ENCODE measurements at places on chromosomes 11 and 22.

DNA sequence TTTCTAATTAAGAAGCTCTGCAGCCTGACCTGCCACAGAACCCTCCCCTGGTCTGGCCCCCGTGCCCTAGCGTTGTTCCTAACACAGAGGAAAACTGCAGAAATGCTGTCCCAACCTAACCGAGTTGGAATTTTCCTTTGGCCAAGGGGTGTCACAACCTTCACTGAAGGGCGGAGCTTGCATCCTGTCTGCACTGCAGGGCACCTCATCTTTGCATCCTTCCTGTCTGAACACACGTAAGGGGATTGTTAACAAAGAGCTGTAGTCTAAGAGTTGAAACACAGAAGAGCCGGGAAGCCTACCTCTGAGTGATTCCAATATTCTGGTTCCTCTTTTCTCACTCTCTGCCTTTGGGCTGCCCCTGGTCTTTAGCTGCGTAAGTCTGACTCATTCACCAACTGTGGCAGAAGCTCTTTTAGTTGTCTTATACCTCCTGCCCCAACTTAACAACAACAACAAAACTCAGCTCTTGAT is 1.6 kb downstream of the DIXDC1 start:
- no peak for DNase-seq

GRCh38 chr11:128453444-128454336 is 133.7 kb downstream of the ETS1 start:
- peak; percentile 68 for DNase-seq

GRCh38 chr22:27196606-27197005 is 539.2 kb downstream of the MIAT start:
- no peak for DNase-seq

- peak; percentile 48 for DNase-seq
Measured at GRCh38 chr22:29032584-29032983, 29.0 kb downstream of the C22orf31 start.

DNA sequence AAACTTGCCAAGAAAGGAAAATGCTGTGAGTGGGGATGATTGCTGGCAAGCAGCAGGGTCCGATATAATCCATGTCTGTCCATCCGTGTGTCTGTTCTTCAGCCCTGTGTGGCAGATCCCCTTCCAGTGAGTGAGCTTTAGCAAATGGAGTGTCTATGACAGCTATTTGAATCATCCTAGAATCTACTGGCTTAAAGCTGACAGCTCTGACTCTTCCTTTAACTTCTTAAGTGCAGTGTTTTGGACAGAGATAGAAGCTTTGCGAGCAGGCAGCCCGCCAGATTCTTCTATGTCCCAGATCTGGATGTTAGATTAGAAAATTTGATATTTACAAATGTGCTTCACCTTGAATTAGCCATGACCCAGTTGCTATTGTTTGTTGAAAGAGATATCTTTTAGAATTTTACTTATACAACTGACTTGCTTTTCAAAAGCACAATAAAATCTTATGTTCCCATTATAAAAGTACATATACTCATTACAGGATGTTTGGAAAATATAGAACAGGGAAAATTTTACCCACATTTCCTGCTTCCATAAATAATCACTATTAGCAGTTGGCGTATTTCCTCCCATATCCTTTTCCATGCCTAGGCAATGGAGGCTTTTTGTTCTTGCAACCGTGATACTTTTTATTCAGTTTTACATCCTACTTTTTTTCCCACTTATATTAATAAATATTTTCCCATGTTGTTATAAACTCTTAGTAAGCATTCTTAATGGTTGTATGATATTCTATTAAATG is 124.5 kb downstream of the COMMD9 start:
- no peak for DNase-seq

GRCh38 chr11:111745719-111746504 is 20.3 kb downstream of the PPP2R1B start:
- DNase-seq: no peak

DNA sequence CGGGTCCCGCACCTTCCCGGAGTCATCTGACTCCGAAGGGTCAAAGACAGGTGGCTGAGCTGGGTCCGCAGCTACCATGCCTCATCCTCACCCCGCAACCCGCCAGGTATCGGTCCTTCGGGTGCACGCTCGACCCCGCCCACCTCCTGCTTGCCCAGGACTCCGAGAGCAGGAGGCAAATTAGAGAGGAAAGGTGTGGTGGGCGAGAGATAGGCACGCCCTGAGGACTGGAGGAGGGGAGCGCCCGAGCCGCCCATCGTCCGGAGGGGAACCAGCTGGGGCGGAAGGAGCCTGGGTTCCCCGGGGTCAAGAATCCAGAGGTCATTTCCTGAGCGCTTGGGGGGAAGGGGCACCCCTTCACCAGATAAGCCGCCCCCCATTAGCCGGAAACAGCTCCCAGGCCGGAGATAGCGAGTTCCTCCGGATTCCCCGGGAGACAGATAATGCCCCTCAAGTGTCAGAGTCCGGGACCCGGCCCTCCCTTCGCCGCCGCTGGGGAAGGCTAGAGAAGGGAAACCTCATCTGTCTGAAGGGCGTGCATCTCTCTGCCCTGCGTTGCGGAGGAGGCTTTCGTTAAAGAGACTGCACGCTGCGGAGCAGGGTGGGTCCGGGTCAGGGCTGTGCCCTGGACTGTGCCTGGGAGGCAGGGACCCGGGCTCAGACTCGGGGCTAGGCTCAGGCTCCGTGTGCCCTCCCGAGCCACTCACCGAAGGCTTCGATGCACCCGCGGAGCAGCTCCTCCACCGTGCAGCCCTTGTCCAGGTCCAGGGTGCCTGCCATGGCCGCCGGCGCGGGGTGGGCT is 1.7 kb downstream of the RASGRP2 start:
- no peak for DNase-seq

DNA sequence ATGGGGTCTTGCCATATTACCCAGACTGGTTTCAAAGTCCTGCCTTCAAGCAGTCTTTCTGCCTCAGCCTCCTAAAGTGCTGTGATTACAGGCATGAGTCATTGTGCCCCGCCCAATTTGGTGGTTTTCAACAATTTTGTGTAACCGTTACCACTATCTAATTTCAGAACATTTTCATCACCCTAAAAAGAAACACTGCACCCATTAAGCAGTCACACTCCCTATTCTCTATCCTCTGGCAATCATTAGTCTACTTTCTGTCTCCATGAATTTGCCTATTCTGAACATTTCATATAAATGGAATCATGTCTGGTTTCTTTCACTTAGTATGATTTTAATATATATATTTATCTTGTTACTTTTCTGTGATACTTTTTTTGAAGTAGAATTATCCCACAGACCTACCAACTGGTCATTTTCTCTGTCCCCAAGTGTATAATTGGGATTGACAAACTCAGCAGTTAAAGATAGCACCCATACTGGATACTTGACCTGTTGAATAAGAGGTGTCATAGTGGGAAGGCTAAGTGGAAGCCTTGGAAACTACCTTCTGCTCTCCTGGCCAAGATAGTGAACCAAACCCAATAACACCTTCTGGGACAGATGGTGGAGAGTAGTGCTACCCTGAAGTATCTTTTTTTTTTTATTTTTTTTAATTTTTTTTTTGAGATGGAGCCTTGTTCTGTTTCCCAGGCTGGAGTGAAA is 64.8 kb downstream of the STIM1 start:
- no peak for DNase-seq

DNA sequence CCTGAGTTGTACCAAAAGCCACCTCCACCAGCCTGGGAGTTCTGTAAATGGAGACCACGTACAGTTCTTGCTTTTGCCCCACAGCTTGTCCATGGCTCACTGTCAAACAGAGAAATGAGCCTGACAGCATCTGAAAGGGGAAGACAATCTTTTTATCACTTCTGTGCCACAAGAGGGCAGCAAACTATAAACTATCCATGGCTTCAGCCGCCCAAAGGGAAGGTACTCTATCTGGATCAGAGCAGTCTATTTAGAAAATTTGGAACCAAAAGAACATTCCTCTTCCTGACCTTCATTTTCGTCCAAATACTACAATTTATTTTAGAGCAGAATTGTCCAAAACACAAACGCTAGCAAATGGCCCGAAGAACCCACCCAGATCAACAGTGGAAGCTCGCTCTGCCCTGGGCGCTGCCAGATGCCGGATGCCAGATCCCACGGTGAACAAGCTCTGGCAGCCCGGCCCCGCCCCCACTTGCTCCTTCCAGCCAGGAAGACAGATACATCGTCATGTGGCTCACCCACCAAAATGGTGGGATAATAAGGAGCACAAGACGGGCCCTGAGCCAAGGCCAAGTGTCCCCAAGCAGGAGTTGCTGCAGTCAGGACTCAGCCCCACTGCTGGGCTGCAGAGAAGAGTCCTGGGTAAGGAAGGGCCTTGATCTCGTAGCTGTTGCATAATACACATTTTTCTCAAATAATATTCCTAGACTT is 23.9 kb upstream of the SCGB1A1 start:
- peak; percentile 70 for DNase-seq

DNA sequence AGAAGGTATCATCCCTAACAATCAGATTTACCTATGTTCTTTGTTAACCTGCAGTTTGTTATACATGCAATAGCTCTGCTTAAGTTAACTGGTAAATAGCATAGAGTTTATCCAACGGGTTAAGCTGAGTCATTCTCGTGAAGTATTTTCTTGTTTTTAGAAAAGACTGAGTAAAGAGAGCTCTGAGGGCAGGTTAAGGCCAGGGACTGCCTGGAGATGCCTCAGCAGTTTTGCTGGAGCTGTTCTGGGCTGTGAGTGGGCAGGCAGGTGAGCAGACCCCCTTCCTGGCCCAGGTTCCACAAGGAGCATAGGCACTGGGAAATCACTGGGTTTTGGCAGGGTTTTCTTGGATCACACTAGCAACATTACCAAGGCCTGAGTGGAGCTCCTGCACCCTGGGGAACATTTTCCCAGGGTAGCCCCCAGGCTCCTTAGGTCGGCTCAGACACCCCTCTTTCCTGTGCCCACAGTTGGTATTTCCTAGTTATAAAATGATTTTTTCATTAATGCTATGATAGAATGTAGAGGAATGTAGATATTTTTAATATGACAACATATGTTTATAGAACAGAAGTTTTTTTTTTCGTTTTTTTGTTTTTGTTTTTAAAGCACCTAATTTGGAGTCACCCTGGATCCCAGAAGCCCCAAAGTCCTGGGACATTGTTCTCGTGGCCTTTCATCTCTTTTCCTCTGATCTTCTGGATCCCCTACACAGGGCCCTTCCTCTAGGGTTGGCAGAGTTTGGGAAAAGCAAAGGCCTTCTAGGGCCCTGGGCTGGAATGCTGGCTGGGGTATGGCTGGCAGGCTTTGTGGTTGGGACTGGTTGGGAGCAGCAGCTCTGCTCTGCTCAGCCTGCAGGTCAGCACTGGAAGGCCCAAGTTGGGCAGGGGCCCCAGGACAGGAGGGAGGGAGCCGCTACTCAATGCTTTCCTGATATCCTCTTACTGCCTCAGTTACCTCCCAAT is 26.7 kb downstream of the IRAG1 start:
- no peak for DNase-seq

GRCh38 chr11:36564376-36565030 is 3.3 kb upstream of the RAG1 start:
- DNase-seq: peak; percentile 5

- no peak for DNase-seq
Measured at GRCh38 chr11:5986885-5987284, at the start of gene OR52L1. TSS of gene OR52L1 (minus strand) at chr11:5986985. CDS start at chr11:5986930, 55 bp downstream.
